ENCODE measurements at places on chromosomes 12 and 14. TPM values are rescaled to one million over a fixed set of nuclear protein-coding genes. Genes with fewer than 3 reads are reported as not detected.

- no peak overlapping the region for H3K27ac ChIP-seq
- H3K4me1 ChIP-seq = peaks cover 43% of the 10 kb centered on the region
- no peak for DNase-seq
- H3K27me3 ChIP-seq = no peaks in the 10 kb centered on the region
- H3K36me3 ChIP-seq = peaks cover 56% of the 10 kb centered on the region
- no peak overlapping the region for H3K4me3 ChIP-seq
Measured at GRCh38 chr12:10715491-10715890, 7.6 kb downstream of the YBX3 start.

DNA sequence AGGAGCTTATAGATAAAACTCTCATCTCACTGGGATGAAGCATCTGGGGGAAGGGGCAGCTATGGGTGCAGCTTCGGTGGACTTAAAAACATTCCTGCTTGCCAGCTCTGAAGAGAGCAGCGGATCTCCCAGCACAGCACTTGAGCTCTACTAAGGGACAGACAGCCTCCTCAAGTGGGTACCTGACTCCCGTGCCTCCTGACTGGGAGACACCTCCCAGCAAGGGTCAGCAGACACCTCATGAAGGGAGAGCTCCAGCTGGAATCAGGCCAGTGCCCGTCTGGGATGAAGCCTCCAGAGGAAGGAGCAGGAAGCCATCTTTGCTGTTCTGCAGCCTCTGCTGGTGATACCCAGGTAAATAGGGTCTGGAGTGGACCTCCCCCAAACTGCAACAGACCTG, 345.2 kb upstream of the SYT1 start:
- H3K4me1 ChIP-seq = no peaks in the 10 kb centered on the region
- DNase-seq = no peak
- H3K4me3 ChIP-seq = no peak overlapping the region
- H3K27ac ChIP-seq = no peak overlapping the region
- H3K36me3 ChIP-seq = no peaks in the 10 kb centered on the region

- no peaks in the 10 kb centered on the region for H3K27me3 ChIP-seq
- no peak overlapping the region for H3K27ac ChIP-seq
- no peaks in the 10 kb centered on the region for H3K36me3 ChIP-seq
- no peak overlapping the region for H3K4me3 ChIP-seq
- no peak for DNase-seq
- no peaks in the 10 kb centered on the region for H3K4me1 ChIP-seq
Measured at GRCh38 chr12:25469861-25470260, 83.2 kb downstream of the LMNTD1 start.

The MMP19 gene
- 35.2 TPM for total RNA-seq

DNA sequence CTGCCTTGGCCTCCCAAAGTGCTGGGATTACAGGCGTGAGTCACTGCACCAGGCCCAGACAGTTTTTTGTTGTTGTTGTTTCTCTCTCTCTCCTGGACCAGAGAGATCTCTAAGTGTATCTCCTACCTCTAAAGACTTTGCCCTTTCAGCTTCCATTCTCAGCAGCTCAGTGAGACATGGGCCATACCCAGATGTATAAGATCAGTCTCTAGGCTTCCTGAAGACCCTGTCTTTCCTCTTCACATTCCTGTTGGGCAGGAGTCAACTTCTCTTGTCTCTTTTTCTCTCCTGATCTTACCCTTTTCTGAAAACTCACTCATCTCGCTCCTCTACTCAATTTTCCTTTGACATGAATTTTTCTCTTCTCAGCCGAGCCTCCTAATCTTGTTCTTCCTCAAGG, 42.0 kb downstream of the KCNK13 start:
- no peaks in the 10 kb centered on the region for H3K27me3 ChIP-seq
- H3K4me1 ChIP-seq = no peaks in the 10 kb centered on the region
- no peak overlapping the region for H3K4me3 ChIP-seq
- DNase-seq = no peak
- H3K36me3 ChIP-seq = no peaks in the 10 kb centered on the region

GRCh38 chr12:78395961-78396360, 468.6 kb upstream of the SYT1 start:
- no peak overlapping the region for H3K27ac ChIP-seq
- no peak overlapping the region for H3K4me3 ChIP-seq
- H3K36me3 ChIP-seq = no peaks in the 10 kb centered on the region
